ENCODE measurements at places on chromosomes 12 and 14. TPM values are rescaled to one million over a fixed set of nuclear protein-coding genes. Genes with fewer than 3 reads are reported as not detected.

DNA sequence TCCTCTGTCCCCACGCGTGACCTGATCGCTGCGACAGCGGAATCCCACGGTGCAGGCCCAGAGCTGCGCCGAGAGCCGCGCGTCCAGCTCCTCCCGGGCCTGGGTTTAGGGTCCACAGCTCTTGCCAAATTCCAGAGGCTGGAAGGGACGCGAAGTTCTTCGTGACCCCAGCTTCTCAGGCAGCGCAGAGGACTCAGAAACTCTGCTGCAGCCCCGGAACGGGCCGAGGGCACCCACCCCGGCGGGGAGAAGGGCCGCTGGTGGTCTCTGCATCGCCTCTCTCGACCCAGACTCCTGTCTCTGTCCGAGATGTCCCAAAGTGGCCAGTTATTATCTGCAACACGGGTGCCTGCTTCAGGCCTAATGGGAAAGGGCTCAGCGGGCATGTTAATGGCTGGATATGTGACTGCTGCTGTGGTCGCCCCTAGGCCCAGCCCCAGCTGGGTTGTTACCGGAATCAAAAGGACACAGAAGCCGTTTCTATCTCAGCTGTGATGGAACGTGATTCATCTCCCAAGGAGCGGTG, 236.4 kb downstream of the VRK1 start:
- DNase-seq, result no peak

GRCh38 chr12:26868447-26869103, 35.6 kb upstream of the ITPR2 start:
- DNase-seq, result no peak

- DNase-seq, result no peak
Measured at GRCh38 chr12:86666316-86666715, 410.1 kb upstream of the MGAT4C start.

DNA sequence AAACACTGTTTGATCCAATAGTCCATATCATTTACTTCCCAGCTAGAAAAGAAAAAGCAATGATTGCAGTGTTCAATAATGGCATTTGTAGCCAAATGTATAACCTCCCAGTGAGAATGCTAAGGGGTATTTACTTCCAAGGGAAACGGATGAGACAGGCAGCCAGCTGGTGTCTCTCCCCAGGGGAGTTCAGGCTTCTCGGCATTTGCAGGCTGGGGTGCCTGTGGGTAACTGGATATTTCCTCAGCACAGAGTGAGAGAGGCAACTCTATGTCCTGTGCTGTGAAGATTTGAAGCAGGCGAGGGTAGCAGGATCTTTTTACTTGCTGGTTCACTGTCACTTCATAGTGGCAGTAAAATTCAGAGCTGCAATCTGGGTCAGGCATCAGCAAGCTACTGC, 1455.6 kb upstream of the TMEM132C start:
- DNase-seq, result no peak

DNA sequence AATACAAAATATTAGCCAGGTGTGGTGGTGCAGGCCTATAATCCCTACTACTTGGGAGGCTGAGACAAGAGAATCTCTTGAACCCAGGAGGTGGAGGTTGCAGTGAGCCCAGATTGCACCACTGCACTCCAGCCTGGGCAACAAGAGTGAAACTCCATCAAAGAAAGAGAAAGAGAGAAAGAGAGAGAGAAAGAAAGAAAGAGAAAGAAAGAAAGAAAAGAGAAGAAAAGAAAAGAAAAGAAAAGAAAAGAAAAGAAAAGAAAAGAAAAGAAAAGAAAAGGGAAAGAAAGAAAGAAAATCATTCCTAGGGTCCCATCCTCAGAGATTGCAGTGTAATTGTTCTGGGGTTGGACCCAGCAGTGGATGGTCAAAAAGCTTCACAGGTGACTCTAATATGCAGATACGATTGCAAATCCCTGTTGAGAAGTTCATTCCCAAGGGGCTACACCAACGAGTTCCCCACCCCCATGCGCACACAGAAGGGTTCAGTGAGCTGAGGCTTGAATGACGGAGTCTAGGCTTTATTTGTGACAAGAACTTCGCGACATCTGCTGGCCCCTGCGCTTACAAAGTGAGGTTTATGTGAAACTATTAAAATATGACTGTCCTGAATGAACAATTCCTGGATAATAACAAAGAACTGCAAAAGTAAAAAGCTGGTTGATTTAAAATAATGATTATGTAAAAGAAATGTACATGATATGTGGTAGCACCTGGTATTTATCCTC, 17.4 kb upstream of the RNASE12 start:
- no peak for DNase-seq

- no peak for DNase-seq
Measured at GRCh38 chr14:91405241-91405721, 12.3 kb downstream of the CCDC88C start.

- no peak for DNase-seq
Measured at GRCh38 chr14:69928111-69928523, 48.9 kb downstream of the SMOC1 start.

DNA sequence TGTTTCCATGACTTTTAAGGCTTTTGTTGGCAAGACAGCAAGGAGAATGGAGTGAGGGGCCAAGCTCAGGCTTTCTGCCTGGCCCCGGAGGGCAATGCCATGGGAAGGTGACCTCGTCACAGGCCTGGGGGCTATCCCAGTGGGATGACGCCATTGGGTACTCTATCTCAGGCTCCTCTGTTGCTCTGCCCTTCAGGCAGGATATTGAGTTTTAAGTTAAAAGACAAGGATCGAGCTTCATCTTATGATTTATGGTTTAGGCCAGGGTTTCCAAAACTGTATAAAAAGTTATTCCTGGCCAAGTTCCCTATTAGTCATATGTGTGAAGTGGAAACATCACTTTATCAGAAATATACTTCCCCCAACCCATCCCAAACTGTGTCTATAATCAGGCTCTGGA, 127.7 kb downstream of the ZFP36L1 start:
- DNase-seq, result peak; percentile 31

GRCh38 chr14:59362513-59362912, 102.7 kb downstream of the GPR135 start:
- DNase-seq, result no peak

DNA sequence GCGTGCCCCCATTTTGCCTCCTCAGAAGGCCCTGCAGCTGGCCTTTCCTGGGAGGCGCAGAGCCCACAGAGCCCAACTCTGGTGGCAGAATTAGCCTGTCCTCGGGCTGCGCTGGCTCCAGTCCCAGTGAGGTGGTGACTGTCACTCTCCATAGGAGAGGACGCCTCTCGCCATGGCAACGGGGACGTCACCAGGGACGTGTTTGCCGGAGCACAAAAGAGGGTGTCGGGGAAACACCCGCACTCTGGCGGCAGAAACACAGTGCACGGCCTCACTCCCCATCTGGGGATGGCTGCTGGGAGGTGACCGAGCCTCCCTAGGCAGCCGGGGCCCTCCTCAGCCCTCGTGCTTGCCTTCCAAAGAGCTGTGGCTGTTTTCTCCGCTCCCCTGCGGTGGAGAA, 50.2 kb upstream of the NCOR2 start:
- no peak for DNase-seq

DNA sequence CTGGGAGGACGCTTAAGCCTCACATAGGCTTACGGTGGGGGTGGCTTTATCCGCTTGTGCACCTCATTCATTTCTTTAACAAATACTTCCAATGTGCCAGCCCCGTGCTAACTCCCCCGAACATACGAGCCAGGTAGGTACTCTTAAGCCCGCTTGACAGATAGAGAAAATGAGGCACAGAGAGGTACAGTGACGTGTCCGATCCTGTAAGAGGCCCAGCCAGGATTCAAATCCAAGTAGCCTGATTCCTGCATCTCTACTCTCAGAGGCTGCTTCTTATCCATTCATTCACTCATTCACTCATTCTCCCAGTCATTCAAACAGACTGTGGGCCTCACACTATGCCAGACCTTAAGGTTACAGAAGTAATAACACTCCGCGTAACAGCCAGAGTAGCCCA, 477 bp downstream of the OAS3 start:
- DNase-seq, result no peak

GRCh38 chr12:4957761-4958160, 48.1 kb downstream of the KCNA1 start:
- DNase-seq, result no peak

DNA sequence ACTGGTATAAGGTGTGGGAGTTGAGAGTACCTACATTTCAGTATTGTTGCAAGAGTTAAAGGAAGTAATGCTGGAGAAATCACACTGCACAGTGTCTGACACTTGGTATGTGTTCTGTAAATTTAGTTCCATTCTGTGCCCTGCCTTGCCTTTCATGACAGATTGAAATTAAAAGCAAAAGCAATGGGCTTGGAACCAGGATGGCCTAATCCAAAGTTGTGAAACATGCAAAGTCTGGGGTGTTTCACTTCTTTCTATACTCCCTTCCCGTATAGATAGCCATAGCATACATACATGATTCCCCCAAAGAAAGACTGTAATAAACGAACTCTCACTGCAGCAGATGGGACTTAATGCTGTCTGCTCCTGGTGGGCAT, 281.1 kb downstream of the NRXN3 start:
- no peak for DNase-seq

GRCh38 chr14:86087377-86087776, 557.4 kb downstream of the FLRT2 start:
- no peak for DNase-seq

DNA sequence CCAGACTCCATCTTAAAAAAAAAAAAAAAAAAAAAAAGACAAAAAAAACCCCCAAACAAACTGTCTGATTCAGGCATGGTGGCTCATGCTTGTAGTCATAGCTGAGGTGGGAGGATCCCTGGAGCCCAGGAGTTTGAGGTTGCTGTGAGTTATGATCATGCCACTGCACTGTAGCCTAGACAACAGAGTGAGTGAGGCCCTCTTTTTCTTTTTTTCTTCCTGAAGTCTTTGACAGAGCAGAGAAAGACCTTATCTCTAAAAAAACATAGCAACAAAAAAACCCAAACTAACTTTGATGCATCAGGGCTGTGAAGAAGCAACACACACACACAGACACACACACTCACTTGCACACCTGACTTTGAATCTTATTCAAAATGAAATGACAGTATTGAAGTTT, 7.7 kb upstream of the AMN1 start:
- no peak for DNase-seq

GRCh38 chr12:116959845-116960514, 49.2 kb downstream of the FBXW8 start:
- no peak for DNase-seq

DNA sequence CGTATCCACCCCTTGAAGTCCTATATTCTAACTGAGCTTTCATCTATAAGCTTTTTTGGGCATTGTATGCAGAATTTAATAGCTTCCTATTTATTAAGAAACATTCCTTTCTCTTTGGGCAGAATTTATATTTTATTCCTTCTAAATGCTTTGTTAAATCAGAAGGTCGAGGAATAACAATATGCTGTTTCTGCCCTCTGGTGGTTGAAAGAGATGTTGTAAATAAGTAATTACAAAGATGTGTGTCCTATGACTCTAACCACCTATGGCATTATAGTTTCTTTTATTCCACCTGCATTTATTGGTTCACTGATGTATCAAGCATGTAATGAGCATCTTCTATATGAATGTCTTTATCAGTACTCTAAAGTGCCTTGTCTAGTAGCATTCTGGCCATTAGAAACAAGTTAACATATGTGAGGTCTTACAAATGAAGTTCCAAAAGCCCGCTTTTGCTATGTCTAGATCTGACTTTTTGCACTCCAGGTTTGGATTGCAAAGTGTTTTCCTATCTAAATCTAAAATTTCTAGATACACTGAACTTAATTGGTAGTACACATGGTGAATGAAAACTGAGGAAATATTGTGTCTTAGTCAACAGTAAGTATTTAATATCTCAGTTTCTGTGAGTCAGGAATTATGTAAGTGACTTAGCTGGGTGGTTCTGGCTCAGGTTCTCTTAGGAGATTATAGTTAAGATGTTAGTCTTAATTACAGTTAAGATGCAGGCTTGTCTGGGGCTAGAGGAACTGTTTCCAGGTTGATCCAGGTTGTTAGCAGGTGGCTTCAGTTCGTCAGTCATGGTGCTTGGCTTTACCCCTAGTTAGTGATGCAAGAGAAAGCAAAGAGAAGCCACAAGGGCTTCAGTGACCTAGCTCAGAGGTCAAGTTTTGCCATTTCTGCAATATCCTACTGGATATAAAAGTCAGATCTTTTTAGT, 57.5 kb downstream of the PLEKHA5 start:
- no peak for DNase-seq

DNA sequence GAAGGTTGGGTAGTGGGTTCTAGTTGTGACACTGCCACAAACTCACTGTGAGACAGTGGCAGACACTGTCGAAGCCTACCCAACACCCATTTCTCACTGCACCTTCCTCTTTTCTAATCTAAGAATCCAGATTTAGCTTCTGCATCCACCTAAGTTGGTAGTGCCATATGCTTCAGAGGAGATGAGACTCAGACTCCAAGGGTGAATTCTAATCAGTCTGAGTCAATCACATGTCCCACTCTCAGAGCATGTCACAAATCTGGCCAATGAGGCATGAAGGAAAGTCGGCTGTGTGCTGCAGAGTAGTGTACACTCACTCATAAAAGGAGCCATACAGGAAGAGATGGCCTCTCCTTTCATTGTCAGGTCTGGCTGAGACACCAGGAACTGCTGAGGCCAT, 102.1 kb upstream of the RAP1B start:
- no peak for DNase-seq

DNA sequence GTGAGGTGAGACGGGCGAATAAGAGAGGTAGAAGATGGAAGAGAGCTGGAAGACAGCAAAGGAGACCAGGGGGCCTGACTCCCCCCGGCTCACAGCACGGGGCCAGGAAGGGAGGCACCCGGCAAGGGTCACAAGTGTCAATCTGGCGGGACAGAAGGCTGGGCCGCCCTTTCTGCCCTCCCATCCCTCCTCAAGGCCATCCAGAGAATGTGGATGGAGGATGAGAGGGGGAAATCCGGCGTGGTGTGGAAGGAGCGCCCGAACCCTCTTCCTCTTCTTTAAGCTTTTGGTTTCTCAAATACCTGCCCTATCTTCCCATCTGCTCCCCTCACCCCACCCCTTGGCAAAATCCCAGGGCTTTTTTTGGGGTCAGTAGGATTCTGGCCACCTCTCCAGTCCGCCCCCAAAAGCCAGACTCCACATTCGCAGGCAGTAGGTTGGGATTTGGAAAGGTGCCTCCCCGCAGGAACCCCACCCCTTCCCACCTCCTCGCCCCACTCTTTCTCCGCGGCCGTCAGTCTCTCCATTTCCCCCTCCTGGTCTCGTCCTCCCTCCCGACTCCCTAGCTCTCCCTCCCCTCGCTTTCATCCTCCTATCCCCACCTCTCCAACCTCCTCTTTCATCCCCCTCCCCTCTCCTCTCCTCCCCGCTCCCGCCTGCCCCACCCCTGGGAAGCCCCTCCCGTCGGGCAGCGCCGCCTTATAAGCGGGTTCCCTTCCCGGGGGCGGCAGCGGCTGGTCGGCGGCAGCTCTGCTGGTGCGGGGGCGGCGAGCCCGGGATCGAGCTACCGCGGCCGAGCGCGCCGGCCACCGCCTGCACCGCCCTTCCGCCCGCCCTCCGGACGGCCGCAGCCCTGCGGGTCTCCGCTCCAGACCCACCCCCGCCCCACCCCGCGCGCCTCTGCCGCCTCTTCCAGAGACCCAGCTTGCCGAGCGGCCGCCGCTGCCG, at the start of gene PTMS:
Gene PTMS, plus strand, starts transcription at position 730 of the 948 bp plus-strand sequence. CDS start 343 bp downstream, outside the sequence.
- DNase-seq, result peak; percentile 96

ARHGAP5 gene
- total RNA-seq, result 108 TPM

KRT75 gene
- total RNA-seq, result not detected

GPR162 gene
- 0.29 TPM for total RNA-seq

CELA1 gene
- not detected for total RNA-seq

MORN3 gene
- total RNA-seq, result not detected

CCDC197 gene
- not detected for total RNA-seq

PRIMA1 gene
- total RNA-seq, result 2.9 TPM

SPTB gene
- total RNA-seq, result not detected

AREL1 gene
- total RNA-seq, result 33.8 TPM

SVOP gene
- 0.14 TPM for total RNA-seq

MMP19 gene
- total RNA-seq, result 5.6 TPM

Data from uterus (tissue), 4 donors.